Left ventricle myocardium inferior (tissue), 1 donor: ENCODE measurements at places on chromosomes 6 and 20. TPM values are rescaled to one million over a fixed set of nuclear protein-coding genes. Genes with fewer than 3 reads are reported as not detected.
A peak's percentile ranks its signal among the peaks of the same experiment; 100 is the strongest.

Gene SMPDL3A
- total RNA-seq = 3.8 TPM

DNA sequence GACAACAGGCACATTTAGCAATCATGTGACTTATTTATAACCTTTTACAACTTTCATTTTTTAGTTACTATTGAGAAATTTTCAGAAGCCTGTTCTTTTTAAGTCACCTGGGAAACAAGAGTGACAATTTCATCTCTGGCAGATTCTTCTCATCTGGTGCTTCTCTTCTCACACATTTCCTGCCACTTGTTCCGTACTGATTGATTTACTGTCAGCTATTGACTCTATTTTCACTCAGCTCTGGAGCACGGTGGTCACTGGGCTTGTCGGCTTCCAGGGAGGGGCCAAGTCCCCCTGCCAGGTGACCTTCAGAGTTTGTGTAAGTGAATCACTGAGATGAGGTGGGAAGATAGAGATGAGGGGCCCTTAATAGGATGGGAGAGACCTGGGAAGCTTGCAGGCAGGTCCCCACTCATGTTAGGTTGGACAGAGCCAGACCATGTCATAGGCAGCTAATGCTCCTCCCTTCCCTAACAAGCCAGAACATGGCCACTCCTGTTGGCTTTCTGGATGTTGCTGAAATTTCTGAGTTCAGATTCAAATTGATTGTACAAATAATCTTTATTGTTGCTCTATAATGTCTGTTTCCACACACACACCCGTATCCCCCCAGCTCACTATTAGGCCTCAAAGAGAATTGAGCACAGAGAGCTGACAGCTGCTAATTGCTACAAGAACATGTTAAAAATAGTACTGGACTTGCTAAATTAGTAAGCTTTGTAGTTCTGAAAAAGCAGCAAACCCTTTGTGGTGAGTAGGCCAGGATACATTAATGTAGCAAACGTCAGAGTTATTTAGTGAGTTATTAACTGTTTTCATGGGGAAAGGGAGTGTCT lies 13.3 kb downstream of the DUSP22 start:
- DNase-seq = no peak

Gene GPR6
- not detected for total RNA-seq

GRCh38 chr6:154800338-154800737 lies 67.1 kb downstream of the SCAF8 start:
- DNase-seq = no peak

Gene CDS2
- total RNA-seq = 79.0 TPM

DNA sequence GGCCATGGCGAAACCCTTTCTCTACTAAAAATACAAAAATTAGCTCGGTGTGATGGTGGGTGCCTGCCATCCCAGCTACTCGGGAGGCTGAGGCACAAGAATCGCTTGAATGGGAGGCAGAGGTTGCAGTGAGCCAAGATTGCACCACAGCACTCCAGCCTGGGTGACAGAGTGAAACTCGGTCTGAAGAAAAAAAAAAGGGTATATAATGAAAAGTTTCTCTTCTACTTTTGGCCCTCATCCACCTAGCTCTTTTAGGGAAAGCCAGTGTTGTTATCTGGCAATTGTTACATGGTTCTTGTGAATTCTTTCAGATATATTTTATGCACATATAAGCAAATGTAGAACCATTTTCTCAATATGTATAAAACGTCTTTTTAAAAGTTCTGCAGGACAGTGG lies 19.0 kb downstream of the KIF3B start:
- DNase-seq = no peak

Gene OVOL2
- not detected for total RNA-seq

GRCh38 chr6:157265635-157266034 lies 57.7 kb downstream of the TMEM242 start:
- DNase-seq = no peak

- no peak for DNase-seq
Observed at GRCh38 chr6:170238741-170239565, 51.9 kb downstream of the DLL1 start.

Gene STMND1
- total RNA-seq = not detected

DNA sequence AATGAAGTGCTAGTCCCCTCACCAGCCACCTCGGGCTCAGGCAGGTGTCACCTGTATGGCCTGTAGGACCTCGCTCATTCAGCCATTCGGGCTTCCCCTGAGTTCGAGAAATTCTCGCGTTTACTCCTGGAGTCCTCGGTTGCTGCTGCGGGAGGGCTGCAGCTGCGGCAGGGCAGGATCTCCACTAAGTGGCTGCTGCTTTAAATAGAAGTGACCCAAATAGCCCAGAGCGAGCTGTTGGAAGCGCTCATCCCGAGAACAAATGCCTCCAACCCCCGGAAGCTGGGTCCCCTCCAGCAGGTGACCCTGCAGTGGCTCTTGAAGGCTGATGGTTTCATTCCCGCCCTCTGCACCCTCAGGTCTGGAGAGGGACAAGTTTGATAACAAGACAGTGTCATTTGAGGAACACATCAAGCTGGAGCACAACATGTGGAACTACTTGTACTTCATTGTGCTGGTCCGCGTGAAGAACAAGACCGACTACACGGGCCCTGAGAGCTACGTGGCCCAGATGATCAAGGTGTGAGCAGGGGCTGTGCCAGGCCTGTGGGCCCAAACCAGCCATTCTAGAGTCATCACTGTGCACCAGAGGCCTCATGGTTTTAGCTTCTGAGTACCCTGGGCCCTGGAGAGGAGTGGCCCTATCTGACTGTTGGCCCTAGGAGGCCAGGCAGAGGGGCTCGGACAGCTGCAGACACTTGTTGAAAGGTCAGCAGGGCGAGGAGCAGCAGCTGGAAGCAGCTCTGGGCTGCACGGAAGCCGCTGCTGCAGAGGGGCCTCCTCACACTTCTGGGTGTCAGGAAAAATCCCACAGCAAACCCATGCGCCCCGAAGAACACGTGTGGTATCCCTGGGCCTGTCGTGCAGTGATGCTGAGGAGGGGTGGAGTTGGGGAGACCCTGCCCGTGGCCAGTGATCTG lies 18.1 kb downstream of the UQCC2 start:
- DNase-seq = peak; percentile 41

DNA sequence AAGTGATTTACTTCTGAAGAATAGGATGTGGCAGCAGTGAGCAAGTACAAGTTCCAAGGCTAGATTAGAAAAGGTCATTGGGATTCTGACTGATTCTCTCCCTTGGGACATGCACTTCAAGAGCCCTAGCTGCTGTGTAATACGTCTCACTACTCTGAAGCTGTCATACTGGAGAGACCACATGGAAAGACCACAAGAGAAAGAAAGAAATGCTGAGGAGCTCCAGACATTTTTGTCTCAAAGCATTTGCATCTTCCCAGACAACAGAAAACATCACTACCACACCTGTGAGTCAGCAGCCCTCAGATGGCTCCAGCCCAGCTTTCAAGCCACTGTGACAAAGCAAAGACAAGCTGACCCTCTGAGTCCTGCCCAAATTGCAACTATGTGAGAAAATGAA lies 20.7 kb downstream of the TENT5A start:
- no peak for DNase-seq

- no peak for DNase-seq
Observed at GRCh38 chr6:125549202-125549884, 200.1 kb upstream of the HEY2 start.

GRCh38 chr20:48690888-48691287 lies 136.9 kb downstream of the PREX1 start:
- DNase-seq = no peak

- no peak for DNase-seq
Observed at GRCh38 chr6:100466410-100467128, 1.8 kb upstream of the SIM1 start.

Gene MMP24
- total RNA-seq = 0.25 TPM

- no peak for DNase-seq
Observed at GRCh38 chr20:62088258-62089127, 22.8 kb upstream of the TAF4 start.

Gene LINC00237
- not detected for total RNA-seq

DNA sequence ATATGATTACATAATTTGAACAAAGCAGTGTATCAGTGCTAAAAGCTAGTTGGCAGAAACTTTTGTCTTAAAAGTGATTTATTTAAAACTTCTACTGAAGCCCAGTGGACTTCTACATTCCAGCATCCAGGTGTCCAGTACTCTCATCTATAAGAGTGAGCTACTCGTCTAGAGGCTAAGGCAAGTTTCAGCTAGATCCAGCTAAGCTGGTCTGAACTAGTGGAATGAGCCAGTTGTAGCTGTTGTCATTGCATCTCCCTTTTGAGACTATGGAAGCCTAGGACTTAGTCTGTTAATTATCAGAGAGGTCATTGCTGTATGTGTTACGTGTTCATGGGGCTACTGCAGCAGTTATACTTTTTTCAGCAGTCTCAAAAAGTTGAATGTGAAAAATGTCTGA lies 165.1 kb downstream of the ZFAND3 start:
- no peak for DNase-seq

Gene LRRN4
- 0.08 TPM for total RNA-seq

GRCh38 chr6:85063611-85064010 lies 299.2 kb upstream of the TBX18 start:
- DNase-seq = no peak

- DNase-seq = peak; percentile 7
Observed at GRCh38 chr20:63065911-63066310, 59.1 kb upstream of the BHLHE23 start.

DNA sequence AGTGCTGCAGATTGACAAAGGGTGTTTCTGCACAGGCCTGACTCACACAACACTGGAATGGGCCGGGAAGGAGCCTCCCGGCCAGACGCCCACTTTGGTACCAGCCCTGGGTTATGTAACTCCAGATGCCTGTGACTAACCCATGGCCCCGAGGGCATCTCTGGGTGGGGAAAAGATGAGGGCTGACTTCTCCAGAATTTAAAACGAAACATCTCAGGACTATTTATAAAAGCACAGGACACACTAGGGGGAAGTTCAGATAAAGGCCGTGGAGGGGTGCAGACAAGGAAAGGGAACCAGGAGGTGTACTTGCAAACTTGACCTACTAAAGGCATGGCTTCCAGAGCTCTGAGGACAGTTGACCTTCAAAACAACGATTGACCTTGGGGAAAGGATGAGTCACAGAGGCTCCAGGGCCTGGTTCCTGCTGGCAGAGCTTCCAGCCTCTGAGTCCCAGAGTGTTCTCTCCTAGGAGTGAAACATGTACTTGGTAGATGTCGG lies 196.9 kb downstream of the NFATC2 start:
- no peak for DNase-seq

DNA sequence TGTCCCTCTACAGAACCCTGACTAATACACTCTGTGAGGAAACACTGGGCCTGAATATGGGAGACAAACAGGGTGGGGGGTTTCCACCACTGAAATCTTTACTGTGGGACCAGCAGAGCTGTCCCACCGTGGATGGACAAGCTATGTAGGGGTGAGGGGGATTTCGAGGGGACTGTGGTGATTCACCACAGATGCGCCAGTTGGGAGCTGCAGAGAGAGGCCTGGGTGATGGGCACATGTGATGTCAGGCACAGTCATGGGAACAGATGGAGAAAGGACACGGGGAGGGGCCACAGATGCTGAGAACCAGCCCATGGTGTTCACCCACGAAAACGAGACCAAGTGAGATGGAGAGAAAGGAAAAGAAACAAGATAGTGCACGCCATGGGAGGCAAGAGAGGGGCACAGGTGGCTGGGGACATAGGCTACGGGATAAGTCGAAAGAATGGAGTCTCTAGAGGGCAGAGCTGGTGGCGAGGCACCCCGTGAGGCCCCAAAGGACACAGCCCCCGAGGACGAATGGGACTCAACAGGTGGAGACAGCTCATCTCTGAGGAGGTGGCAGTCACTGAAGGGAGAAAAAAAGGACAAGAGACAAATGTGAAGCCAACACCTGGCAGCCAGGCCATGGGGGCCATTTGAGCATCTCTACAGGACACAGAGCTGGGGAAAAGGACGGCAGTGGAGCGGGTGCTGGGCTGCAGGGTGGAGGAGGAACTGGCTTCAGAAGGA lies 10.5 kb upstream of the RAMACL start:
- DNase-seq = no peak

GRCh38 chr20:11271319-11271718 lies 597.5 kb upstream of the JAG1 start:
- DNase-seq = no peak

DNA sequence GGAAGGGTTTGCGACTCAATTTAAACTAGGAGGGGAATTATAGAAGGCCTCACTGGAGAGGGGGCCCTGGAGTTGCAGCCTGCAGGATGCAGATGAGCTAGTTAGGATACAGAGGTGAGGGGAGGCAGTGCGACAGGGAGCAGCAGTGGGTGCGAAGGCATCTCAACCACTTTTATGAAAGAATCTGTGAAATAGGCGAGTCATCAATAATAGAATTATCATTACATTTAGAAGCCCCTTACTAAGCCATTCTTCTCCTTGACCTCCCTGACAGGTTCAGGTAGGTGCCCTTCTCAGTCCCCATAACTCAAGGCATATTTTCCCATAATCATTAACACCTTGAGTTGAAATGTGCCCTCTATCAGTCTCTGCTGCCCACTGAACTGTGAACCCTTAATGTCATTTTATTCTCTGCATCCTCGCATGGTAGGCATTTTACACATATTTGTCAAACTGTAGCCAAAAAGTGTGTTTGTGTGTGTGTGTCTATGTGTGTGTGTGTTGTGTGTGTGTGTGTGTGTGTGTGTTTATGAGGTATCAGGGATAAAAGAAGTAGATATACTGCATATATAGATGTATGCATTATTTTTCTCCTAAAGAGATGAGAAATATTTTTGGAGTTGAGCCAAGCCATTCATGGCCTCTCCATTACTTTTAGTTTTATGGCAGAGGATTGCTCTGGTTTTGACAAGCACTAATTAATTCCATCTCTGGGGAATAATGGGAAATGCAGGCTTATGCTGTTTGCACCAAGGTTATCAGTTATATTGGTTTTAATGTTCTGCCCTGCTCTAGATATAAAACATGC lies 898.8 kb downstream of the KIF16B start:
- DNase-seq = no peak

DNA sequence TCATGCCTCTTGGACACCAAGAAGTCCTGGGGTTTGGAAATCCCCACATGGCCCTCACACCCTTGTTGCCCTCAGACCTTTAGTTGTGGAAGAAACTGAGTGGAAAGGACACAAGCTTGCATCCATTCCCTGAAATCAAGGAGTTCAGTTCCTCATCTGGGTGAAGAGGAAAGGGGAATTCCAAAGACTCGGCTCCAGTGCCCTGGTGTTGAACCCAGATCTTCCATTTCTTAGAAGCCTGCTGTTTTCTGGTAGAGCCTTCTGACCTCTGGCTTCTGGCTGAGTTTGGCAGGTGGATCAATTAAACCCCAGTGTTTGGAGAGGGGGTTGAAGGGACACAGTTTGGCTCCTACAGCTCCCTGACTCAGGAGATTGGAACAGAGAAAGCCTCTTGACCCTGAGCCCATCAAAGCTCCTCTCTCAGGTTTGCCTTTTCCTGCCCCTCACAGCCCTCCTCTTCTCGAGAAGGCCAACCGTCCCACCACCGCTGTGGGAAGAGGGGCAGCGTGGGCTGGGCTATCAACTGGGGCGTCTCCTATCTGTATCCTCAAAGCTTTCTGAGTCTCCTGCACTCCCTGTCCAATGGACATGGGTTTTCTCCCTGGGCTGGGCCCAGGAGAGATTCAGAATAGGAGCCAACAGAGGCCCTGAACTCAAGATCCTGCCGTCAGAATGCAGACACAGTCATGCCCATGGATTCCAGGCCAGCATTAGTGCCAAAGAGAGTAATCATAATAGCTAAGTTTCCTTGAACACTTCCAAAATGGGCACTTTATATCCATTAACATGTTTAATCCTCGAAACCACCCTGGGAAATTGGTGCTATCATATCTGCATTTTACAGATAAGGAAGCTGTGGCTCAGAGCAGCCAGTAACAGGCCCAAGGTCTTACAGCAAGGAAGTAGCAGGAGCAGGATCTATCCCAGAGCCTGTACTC lies 146.2 kb downstream of the VEGFA start:
- no peak for DNase-seq

- no peak for DNase-seq
Observed at GRCh38 chr6:25883536-25883935, 9.5 kb upstream of the SLC17A3 start.

Gene FAM83C
- total RNA-seq = not detected

Gene MACROD2
- total RNA-seq = 3.6 TPM

- DNase-seq = no peak
Observed at GRCh38 chr20:4714818-4715217, 6.9 kb upstream of the PRND start.
